ENCODE measurements at places on chromosomes 1 and 21.

DNA sequence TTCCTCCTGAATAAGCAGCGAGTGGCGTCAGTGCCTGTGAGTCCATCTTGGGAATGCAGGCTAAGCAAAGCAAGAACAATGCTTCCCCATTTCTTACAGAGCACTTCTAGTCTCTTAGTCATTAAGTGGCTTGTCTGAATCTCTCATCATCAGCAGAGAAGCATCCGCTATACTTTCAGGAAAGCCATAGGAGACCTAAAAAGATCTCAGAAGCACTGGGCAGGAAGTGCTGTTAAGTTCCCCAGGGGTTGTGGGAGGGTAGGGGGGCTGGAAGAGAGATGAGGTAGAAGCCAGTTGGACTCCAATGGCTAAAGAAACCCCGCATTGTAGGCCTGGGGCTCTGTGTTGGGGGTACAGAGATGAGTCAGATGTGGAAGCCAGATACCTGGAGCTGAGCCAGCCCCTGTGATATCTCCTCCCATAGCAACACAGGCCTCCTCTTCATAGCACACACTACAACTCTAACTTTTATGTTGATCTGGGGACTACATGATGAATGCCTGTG is 44.9 kb downstream of the SYT6 start:
- no peak for DNase-seq

- DNase-seq = peak; percentile 74
These were observed 17.6 kb downstream of the RIT1 start for GRCh38 chr1:155893389-155894142.

GRCh38 chr1:38061883-38062328 is 15.3 kb upstream of the POU3F1 start:
- no peak for DNase-seq

- no peak for DNase-seq
These were observed 664.4 kb downstream of the PTPRU start for GRCh38 chr1:29900712-29901111.

GRCh38 chr1:20480951-20481617 is 4.9 kb downstream of the CAMK2N1 start:
- no peak for DNase-seq

- peak; percentile 21 for DNase-seq
These were observed 315.0 kb downstream of the TGFB2 start for GRCh38 chr1:218659911-218660677.

- DNase-seq = no peak
These were observed 3.2 kb upstream of the SRM start for GRCh38 chr1:11062965-11063401.

GRCh38 chr1:45654540-45655280 is 30.9 kb upstream of the CCDC17 start:
- DNase-seq = no peak

DNA sequence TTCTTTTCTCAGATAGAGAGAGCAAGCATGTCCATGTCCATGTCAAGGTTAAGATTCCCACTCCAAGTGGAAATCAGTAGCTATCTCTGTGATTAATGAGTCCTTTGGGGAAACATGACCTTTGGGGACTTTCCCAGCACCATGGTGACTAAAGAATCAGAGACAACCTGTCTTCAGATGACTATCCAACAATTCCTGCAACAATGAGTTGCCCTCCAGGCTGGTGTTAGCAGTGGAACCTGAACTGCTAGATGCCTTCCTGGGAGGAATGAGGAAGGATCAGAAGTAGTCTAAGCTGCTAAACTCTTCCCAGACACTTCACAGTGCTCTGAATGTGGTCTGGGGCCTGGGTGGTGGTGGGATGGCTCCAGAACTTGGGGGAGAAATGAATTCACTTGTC is 6.5 kb downstream of the S100A9 start:
- DNase-seq = no peak
